ENCODE measurements at places on chromosomes 16 and 17. TPM values are rescaled to one million over a fixed set of nuclear protein-coding genes. Genes with fewer than 3 reads are reported as not detected.

GRCh38 chr16:4344983-4345835, 5.9 kb downstream of the PAM16 start:
- DNase-seq, result no peak

DNA sequence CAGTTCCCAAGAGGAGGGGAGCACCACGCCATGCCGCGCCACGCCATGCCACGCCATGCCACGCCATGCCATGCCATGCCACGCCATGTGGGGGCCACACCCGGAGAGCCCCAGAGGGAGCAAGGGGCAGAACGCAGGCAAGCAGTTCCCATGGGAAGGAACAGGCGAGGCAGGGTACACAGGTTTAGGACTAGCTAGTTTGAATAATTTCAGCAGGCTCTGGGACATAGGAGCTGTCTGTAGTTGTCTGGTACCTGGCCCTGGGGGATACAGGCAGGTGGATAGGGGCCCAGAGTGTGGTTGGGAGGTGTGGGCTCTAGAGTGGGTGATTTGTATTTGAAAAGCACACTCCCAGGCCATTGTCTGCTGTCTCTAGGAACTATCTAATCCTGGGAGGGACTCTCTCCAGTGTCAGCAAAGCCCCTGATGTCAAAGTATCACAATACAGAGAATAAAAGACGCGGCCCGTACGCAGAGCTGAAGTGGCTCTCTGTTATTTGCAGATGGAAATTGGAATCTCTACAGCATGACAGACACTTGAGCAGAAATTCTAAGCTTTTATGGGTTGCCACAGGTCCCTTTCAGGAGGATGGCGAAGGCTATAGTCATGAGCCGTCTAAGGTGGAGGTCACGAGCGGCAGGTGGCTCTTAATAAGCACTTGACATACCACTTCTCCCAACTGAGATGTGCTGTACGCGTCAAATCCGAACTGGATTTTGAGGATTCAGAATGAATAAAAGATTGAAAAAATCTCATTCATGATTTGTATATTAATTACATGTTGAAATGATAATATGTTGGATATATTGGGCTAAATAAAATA, 220.8 kb upstream of the TNRC6C start:
- no peak for DNase-seq

DNA sequence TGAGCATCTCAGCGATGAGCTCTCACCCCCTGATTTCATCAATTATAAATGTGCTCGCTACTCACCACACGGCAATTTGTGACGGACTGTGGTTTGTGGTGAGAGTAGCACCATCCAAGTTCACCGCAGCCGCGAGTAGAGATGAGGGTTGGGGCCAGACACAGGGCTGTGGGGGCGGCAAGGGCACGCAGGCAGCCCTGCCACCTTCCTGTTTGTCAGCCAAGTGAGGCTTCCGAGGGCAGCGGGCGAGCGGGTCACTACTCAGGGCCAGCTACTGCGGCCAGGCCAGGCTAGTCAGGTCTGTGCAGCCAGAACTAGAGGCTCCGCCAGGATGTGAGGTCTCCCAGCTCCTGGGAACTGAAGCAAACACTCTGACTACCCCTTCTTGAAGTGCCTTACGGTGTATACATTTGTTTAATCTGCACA, 39.6 kb upstream of the MEOX1 start:
- DNase-seq, result no peak

DNA sequence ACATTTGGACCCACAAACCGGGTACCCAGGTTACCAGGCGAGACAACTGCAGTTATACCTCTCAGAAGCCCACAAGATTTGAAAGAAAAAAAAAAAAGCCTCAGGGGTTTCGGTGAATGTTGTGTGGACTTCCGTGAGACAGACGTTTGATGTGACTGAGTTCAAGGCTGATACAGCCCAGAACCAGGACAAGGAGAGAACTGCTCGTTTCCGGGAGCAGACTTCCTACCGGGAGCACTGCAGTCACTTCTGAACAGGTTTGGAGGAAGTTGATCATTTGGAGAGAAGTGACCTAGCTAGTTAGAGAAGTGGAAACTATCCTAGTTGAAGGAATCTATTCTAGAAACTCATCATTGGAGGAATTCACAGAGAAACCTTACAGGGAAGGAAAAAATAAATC, 847 bp downstream of the CKLF start:
- DNase-seq, result no peak

DNA sequence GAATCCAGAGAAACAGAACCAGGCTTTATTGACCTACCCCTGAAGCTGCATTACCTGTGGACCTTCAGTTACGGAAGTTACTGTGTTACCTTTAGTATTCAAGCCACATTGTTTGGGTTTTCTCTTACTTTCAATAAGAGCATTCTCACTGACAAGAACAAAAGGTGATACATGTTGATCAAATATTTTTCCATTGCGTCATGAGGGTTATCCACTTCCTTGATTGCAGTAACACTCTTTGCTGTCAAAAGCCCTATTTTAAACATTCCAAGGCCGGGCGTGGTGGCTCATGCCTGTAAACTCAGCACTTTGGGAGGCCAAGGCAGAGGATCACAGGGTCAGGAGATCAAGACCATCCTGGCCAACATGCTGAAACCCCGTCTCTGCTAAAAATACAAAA, 28.6 kb upstream of the PAFAH1B1 start:
- no peak for DNase-seq

DNA sequence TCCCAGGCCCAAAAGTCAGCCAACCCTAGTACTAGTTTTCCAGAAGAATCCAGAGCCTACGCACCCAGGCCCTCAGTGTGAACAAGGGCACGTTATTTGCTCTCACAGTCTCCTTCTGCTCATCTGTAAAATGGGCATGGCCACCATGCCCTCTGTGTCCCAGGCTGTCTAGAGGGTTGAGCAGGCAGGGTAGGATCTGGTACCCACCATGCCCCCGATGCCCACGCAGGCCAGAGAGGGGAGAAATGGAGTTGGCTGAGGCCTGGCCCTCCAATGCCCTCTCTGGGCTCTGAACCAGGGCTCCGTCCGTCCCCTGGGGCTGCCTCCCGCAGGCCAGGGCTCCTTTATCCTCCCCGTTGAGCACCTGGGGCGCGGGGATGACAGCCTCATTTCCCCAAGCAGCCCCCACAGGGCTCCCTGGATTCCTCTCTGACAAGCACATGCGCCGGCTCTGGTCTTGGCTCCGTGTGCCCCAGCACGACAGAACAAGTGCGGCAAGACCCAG, 9.1 kb upstream of the BAHCC1 start:
- DNase-seq, result peak; percentile 49

DNA sequence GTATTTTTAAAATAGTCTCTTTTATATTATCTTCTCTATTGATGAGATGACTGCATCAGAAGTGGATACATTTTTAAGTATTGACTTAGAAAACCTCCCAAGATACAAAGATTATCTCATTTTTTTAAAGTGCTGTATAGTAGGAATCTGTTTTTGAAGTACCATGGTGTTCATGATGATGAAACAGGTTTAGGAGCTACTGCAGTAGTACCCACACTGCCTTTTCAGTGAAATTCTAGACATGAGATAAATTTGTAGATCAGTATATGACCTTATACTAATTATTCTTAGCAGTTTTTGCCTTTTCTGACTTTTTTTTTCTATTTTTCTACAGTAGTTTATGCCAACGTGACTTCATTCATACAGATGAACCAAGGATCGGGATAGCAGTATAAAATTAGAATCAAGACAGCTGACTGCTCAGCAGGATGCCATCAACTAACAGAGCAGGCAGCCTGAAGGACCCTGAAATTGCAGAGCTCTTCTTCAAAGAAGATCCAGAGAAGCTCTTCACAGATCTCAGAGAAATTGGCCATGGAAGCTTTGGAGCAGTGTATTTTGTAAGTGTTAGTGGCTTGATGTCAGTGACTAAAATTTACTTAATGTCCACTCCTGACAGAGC, 61.1 kb downstream of the TAOK1 start:
- no peak for DNase-seq

Gene INCA1
- total RNA-seq, result not detected

Gene CD68
- total RNA-seq, result 15.9 TPM

GRCh38 chr16:85211271-85211801, 99.1 kb upstream of the CIBAR2 start:
- DNase-seq, result no peak

Gene TMC5
- total RNA-seq, result not detected

DNA sequence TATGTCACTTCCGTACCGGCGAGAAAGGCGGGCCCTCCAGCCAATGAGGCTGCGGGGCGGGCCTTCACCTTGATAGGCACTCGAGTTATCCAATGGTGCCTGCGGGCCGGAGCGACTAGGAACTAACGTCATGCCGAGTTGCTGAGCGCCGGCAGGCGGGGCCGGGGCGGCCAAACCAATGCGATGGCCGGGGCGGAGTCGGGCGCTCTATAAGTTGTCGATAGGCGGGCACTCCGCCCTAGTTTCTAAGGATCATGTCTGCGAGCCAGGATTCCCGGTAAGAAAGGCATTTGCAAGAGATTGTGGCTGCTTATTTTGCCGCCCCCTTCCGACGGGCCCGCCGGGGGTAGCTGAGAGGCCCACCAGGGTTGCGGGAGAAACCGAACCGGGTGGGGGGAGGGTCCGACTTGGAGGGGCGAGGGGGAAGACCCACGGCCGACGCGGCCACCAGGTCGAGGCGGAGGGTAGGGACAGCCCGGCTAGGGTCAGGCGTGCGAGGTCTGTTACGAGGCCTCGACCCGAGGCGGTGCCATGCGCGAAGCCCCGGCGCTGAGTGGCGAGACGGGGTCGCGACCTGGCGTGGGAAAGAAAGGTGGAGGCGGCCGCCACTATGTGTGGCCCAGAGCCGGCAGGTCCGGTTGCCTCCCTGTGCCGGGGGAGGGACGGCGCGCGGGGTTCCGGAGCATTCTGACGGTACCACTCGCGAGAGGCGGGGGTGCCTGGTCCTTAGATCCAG, 6.7 kb upstream of the CD68 start:
- peak; percentile 99 for DNase-seq

DNA sequence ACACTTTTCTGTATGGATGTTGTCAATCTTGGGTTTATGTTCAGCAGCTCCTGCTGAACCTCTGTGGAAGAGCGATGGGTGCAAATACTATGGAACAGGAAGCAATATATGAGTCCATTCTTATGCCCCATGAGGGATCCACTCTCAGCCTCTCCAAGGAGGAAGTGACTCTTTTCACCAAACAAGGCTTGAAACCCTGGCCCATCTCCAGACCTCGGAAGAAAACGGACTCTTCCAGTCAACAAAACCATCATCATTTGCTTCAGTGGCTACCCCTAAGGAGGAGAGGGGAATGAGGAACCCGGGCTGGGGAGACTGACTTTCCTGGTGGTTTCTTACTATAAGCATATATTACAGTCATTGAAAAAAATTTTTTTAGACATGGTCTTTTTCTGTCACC, 206.2 kb downstream of the AXIN2 start:
- no peak for DNase-seq

- no peak for DNase-seq
Measured at GRCh38 chr17:52106638-52107261, 51.8 kb downstream of the CA10 start.

Gene USP43
- total RNA-seq, result not detected

GRCh38 chr17:32495359-32496231, 8.8 kb downstream of the CDK5R1 start:
- peak; percentile 43 for DNase-seq

- no peak for DNase-seq
Measured at GRCh38 chr17:61335105-61335844, 64.4 kb upstream of the TBX2 start.

Gene IL17C
- not detected for total RNA-seq

Gene MT1M
- not detected for total RNA-seq

Data from uterus (tissue), 4 donors.